GM20000 (cell line): ENCODE measurements at places on chromosomes 3 and 15.
A peak's percentile ranks its signal among the peaks of the same experiment; 100 is the strongest.

DNA sequence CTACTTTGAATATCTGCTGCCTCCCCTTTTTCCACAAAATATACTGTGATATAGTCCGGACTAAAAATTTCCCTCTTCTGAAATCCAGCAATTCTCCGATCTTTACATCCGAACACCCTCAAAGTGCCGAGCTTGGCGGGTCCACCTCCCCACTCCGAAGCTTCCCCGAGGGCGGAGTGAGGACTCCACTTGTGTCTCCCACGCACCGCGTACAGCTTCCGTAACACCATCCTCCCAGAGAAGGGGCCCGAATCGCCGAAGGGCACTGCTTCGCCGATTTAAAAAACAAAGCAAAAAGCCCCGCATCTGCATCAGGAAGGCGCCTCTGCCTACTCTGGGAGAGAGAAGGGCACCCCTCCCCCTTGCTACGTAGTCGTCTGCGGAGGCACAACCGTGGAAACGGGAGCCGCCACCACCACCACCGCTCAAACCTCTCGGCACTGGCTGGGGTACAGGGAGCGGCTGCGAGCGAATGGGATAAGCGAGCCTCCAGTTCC lies 551 bp downstream of the NCBP2 start:
- DNase-seq: peak; percentile 68

- DNase-seq: no peak
Observed at GRCh38 chr15:98930576-98930975, 77.0 kb downstream of the PGPEP1L start.

GRCh38 chr3:71690341-71690841 lies 34.8 kb downstream of the EIF4E3 start:
- no peak for DNase-seq

DNA sequence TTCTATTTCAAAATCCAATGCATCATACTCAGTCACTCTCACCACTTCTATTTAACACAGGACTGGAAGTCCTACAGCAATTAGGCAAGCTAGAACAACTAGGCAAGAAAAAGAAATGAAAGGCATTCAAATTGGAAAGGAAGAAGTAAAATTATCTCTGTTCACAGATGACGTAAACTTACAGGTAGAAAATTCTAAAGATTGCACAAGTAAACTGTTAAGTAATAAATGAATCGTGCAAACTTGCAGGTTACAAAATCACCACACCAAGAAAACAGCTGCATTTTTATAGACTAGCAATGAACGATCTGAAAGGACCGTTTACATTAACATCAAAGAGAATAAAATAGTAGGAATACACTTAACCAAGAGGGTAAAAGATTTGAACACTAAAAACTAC lies 36.2 kb downstream of the CHST2 start:
- DNase-seq: no peak

GRCh38 chr15:67803996-67804843 lies 21.1 kb upstream of the SKOR1 start:
- DNase-seq: no peak

DNA sequence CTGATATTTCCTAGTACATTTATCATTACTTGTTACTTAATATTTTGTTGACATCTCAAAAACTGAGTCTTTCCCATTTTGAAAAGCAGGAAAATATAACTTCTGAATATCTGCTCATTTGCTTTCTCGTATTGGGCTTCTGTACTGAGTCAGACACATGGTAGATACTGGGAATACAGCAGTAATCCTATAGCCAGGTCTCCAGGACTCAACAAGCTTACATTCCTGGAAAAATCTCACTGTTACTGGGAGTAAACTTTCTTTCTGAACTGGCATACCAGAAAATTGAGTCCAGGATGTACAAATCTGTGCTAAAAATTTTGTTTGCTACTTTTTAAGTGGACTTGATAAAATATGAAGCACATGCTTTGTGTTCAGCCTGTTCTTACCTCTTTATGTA lies 240.4 kb downstream of the RBMS3 start:
- no peak for DNase-seq

- no peak for DNase-seq
Observed at GRCh38 chr3:190019844-190020243, 100.9 kb downstream of the P3H2 start.

GRCh38 chr15:37246856-37247255 lies 146.5 kb upstream of the MEIS2 start:
- DNase-seq: no peak

- no peak for DNase-seq
Observed at GRCh38 chr3:9301091-9301490, 51.6 kb upstream of the SRGAP3 start.

DNA sequence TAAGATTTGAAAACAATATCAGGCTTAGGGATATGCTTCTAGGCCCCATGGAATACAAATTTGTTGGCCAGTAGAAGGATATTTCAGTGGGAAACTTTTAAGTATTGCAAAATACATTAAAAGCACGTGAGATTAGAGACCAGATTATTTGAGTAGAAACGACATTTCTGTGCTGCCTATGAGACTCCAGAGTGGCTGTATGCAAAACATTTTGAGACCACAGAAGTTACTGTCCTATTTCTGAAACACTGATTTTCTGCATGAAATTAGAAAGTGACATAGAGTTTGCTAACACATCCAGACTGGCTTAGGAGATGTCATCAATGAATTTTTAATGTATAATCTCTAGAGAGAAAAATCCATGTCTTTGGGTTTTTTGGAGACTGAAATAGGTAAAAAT lies 99.8 kb downstream of the KCNH8 start:
- no peak for DNase-seq

GRCh38 chr3:10977892-10978510 lies 14.5 kb upstream of the SLC6A1 start:
- no peak for DNase-seq

- DNase-seq: no peak
Observed at GRCh38 chr3:31369637-31370379, 162.9 kb upstream of the STT3B start.

- no peak for DNase-seq
Observed at GRCh38 chr15:81229586-81229985, 32.9 kb downstream of the IL16 start.

- no peak for DNase-seq
Observed at GRCh38 chr3:42509111-42509510, 6.7 kb downstream of the VIPR1 start.
